Vagina (tissue), 2 donors: ENCODE measurements at places on chromosomes 3 and 15. TPM values are rescaled to one million over a fixed set of nuclear protein-coding genes. Genes with fewer than 3 reads are reported as not detected.

DNA sequence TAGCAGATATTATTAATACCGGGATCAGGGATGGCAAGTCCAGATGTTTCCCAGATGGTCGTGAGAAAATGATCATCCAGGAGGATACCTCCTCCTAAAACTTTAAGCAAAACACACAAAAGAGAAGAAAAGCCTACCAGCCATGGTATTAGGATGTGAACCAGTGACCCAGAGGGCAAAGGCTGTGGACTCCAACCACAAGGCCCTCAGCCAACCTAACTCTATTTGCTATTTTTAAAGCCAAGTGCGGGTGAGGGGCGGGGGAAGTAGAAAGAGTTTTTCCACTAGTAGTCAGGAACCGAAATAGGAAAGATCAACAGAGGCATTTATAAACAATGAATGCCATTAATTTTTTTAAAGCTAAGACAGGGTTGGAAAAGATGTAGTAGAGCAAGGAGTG lies 77.4 kb downstream of the STAC start:
- no peaks in the 10 kb centered on the region for H3K4me1 ChIP-seq
- H3K4me3 ChIP-seq, result no peak overlapping the region
- no peaks in the 10 kb centered on the region for H3K27me3 ChIP-seq
- no peak for DNase-seq
- H3K36me3 ChIP-seq, result no peaks in the 10 kb centered on the region

DNA sequence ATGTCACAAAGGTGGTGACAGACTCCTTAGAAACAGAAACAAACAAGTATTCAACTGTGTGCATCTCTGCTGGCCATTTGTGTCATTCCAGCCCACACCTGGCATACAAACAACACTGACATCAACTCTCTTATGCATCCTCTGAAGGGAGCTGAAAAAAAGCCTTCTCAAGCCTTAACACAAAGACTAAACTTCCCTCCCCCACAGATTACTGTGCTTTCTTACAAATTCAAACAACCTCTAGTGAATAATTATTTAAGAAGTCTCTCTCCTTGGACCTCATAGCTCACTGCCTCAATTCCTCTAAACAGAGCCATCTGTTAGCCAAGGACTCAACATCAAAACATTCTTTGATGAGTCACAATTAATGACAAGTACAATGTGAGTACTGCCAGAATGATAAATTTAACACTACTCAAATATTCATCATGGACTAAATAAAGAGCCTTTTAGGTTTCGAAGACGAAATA lies 132.1 kb downstream of the WDR76 start:
- no peaks in the 10 kb centered on the region for H3K36me3 ChIP-seq
- DNase-seq, result no peak
- no peaks in the 10 kb centered on the region for H3K4me1 ChIP-seq
- no peaks in the 10 kb centered on the region for H3K27me3 ChIP-seq

DNA sequence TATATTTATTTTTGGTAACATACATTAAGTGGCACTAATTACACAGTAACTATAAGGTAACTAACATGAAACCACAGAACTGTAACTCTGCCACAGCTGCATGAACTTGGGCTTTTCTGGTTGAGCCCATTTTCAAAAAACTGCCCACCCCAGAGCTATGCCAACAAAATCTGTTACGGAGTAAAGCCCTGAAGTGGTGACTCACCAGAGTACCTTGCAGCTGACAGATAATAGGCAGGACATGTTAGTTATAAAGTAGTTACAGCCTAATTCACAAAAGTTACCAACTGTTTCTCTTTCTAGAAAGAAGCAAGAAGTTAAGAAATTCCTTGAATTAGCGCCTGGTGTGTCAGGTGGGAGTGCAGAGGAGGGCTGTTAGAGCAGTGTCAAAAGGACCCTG lies 1.5 kb upstream of the GPX1 start:
- H3K4me1 ChIP-seq, result peaks cover 37% of the 10 kb centered on the region
- DNase-seq, result no peak
- no peak overlapping the region for H3K4me3 ChIP-seq
- peaks cover 44% of the 10 kb centered on the region for H3K36me3 ChIP-seq
- H3K27ac ChIP-seq, result no peak overlapping the region

DNA sequence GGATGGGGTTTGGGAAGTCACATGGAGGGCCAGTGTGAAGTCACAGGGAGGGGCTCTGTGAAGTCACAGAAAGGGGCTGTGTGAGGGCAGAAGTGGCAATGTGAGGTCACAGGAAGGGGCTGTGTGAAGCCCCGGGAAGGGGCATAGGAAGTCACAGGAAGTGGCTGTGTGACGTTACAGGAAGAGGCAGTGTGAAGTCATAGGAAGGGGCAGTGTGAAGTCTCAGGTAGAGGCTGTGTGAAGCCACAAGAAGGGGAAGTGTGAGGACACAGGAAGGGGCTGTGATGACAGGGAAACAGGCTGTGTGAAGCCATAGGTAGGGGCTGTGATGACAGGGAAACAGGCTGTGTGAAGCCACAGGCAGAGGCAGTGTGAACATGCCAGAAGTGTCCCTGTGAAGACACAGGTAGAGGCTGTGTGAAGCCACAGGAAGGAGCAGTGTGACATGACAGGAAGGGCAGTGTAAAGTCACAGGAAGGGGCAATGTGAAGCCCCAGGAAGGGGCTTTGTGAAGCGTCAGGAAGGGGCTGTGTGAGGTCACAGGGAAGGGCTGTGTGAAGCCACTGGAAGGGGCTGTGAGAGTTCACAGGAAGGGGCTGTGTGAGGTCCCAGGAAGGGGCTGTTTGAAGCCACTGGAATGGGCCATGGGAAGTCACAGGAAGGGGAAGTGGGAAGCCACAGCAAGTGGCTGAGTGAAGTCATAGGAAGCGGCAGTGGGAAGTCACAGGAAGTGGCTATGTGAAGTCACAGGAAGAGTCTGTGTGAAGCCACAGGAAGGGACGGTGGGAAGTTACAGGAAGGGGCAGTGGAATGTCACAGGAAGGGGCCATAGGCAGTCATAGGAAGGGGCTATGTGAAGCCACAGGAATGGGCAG lies 37.1 kb downstream of the GASK1A start:
- H3K4me1 ChIP-seq, result peaks cover 11% of the 10 kb centered on the region

DNA sequence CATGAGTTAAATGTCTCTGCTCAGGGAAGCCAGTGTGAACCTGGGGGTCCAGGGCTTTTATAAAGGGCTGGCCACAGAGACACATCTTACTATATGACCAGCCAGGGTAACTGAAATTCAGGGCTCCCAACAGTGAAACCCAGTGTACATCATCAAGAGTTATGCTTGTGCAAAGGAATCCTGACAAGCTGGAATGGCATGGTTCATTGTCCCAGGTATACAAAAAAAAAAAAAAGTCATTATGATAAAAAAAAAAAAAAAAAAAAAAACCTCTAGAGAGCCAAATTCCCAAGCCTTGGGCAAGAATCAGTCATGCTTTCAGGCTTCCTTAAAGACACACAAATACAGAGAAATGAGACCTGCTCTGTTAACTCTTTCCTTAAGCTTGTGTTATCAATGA lies 452.0 kb downstream of the GABRG3 start:
- H3K36me3 ChIP-seq, result no peaks in the 10 kb centered on the region
- DNase-seq, result no peak
- H3K4me1 ChIP-seq, result no peaks in the 10 kb centered on the region
- H3K4me3 ChIP-seq, result no peak overlapping the region

Gene RHCG
- total RNA-seq, result 1,938 TPM

GRCh38 chr3:140206196-140207040 lies 271.4 kb downstream of the CLSTN2 start:
- no peak overlapping the region for H3K27ac ChIP-seq
- H3K4me1 ChIP-seq, result no peaks in the 10 kb centered on the region
- H3K27me3 ChIP-seq, result no peaks in the 10 kb centered on the region
- DNase-seq, result no peak
- H3K4me3 ChIP-seq, result no peak overlapping the region
- no peaks in the 10 kb centered on the region for H3K36me3 ChIP-seq

GRCh38 chr3:109994853-109995252 lies 657.5 kb upstream of the DPPA4 start:
- H3K27me3 ChIP-seq, result no peaks in the 10 kb centered on the region
- H3K36me3 ChIP-seq, result no peaks in the 10 kb centered on the region
